PC-9 (cell line): ENCODE measurements at places on chromosomes 7 and 10. TPM values are rescaled to one million over a fixed set of nuclear protein-coding genes. Genes with fewer than 3 reads are reported as not detected.
A peak's percentile ranks its signal among the peaks of the same experiment; 100 is the strongest.

Gene ANXA8L1
- 185 and 247 TPM in 2 replicates for total RNA-seq

Gene NUTM2B
- 0.83 and 1.3 TPM in 2 replicates for total RNA-seq

Gene TAS2R38
- total RNA-seq: not detected in 2 replicates

Gene AKR1C8
- 2.7 and 4.0 TPM in 2 replicates for total RNA-seq

Gene PDE6C
- total RNA-seq: not detected in 2 replicates

Gene GPR22
- total RNA-seq: not detected in 2 replicates

Gene PLAC9
- total RNA-seq: 2.1 TPM in 1 of 2 replicates, not detected in the other

Gene SORBS1
- 5.0 and 5.5 TPM in 2 replicates for total RNA-seq

Gene NUTM2A
- 0.48 and 1.5 TPM in 2 replicates for total RNA-seq

Gene CAMK2B
- 0.13 and 0.15 TPM in 2 replicates for total RNA-seq

Gene ZNF777
- total RNA-seq: 10.6 and 13.3 TPM in 2 replicates

Gene SLC39A12
- total RNA-seq: not detected in 2 replicates

Gene RAMP3
- not detected in 2 replicates for total RNA-seq

Gene NPFFR1
- 0.05 and 0.09 TPM in 2 replicates for total RNA-seq

DNA sequence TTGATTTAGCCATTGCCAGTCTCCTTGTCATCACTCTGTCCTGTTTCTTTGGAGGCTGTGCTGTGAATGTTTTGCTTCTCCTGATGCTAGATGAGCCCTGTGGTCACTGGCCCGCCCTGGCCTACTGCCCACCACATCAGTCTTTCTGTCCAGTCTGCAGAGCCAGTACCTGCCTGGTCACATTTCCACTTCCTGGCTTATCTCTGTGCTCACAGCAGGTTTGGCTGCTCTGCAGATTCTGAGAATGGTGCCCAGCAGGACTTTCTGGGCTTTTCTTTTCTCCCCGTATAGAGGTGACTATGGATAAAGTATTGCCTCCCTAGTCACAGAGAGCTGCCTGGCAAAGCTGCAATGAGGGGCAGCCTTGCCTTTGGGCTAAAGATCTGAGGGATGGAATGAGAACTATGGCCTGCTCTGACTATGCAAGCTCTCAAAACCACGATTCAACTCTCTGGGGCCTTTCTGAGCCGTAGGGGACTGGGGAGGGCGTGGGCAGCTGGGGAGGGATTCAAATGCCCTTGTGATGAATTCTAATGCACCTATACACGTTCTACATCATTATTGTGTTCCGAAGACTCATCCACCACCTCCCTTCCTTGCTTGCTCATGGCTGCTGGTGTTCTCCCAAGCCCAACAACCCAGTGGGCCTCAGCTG, 410.4 kb upstream of the NPVF start:
- H3K27ac ChIP-seq: no peak overlapping the region
- peaks cover 19% of the 10 kb centered on the region; the same call in 1 of the 2 replicates for H3K27me3 ChIP-seq
- DNase-seq: no peak
- no peaks in the 10 kb centered on the region for H3K36me3 ChIP-seq
- no peak overlapping the region for H3K4me3 ChIP-seq

DNA sequence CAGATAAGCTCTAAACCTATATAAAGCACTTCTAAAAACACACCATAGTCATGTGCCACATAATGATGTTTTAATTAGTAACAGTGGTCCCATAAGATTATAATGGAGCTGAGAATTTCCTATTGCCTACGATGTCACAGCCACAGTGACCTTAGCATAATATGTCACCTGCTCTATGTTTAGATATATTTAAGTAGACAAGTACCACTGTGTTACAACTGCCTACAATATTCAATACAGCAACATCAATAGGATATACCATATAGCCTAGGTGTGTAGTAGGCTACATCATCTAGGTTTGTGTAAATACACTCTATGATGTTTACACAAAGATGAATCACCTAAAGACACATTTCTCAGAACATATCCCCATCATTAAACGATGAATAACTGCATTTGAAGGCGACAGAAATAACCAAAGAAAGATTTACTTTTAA, 24.5 kb downstream of the GPR22 start:
- H3K27ac ChIP-seq: peak overlapping the region; percentile 26; the same call in 1 of the 2 replicates
- DNase-seq: peak; percentile 63
- no peaks in the 10 kb centered on the region for H3K36me3 ChIP-seq
- H3K27me3 ChIP-seq: no peaks in the 10 kb centered on the region
- H3K4me3 ChIP-seq: no peak overlapping the region
- peaks cover 18% of the 10 kb centered on the region for H3K4me1 ChIP-seq

DNA sequence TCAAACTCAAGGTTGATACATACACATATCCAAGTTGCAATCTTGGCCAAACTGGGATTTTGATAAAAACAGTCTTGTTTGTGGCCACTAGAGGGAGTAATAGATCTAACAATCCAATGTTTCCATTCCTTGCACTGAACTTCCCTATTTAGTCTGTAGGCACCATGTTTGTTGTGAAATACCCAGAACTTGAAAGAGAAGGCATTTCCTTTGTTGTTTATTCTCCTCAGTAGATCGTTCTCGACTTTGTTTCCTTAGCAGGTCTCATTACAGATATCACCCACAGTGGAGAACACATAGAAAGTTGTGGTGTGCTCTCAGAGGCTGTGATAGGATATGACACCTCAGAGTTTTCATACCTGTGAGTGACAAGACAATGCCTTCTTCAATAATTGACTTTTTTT, 70.3 kb upstream of the MXI1 start:
- H3K36me3 ChIP-seq: no peaks in the 10 kb centered on the region
- no peak overlapping the region for H3K27ac ChIP-seq
- H3K27me3 ChIP-seq: no peaks in the 10 kb centered on the region

DNA sequence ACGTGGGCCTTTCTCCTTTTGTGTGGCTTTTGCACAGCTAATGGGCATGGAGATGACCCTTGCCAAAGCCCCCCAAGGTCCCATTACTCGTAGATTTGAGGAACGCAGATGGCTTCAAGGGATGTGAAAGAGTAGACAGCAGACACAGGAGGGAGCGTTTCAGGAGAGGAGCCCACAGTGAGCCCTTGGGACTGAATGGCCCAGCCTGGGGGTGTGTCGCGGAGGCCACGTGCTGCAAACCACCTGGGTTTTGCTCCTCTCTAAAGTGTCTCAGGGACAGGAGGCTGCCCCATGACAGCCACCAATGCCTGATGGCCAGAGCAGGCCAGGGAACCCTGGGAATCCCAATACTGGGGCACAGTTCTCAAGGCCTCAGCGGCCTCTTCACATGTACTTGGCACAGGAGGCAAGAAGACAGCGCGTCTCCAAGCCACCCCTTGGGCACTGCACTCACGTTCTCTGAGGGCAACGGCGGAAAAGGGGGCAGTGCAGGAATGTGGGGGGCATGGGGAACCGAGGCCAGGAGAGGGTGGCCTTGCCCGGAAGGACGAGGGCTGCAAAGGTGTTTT, 185.2 kb downstream of the WDR37 start:
- H3K4me3 ChIP-seq: no peak overlapping the region

- H3K27me3 ChIP-seq: no peaks in the 10 kb centered on the region
- no peak overlapping the region for H3K4me3 ChIP-seq
- H3K36me3 ChIP-seq: peaks cover 20% of the 10 kb centered on the region
- no peak for DNase-seq
- no peaks in the 10 kb centered on the region for H3K4me1 ChIP-seq
Observed at GRCh38 chr7:152158801-152159587, 133.5 kb downstream of the GALNT11 start.

DNA sequence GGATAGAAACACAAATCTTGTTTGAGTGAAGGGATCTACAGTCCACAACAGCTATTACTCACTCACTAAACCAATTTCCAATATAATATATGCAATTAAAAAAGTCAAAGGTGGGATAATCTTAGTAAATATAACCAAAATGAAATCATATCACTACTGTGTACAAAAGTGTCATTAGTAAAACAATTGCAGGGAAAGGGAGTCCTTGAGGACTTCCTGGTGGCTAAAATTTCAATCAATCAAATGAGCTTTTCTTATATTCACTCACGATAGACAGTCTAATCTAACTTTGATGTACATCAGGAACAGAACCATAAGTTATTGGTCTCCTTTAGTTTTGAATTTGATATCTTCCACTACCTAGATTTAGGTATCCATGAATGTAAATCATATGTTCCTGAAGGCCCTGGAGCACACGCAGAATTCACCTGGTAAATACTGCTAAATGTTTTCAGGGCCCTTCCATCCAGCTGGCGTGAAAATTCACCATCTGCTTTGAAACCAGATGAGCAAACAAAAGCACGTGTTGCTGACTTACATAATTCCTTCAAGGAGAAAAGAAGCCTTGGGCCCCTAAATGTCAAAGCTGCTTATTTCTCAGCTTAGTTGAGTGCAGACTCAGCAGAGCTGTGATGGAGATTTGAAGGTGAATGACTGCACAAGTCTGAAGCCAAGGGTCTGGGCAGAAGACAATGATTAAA, 159.3 kb upstream of the TMEM196 start:
- 0 out of 2 replicates have a peak, but pooled peaks cover 4% of the 10 kb centered on the region for H3K36me3 ChIP-seq
- no peak for DNase-seq
- H3K27me3 ChIP-seq: no peaks in the 10 kb centered on the region
- H3K4me1 ChIP-seq: no peaks in the 10 kb centered on the region

- peak overlapping the region; percentile 64 for H3K27ac ChIP-seq
- H3K4me1 ChIP-seq: peaks cover 8% of the 10 kb centered on the region; the same call in 1 of the 2 replicates
Observed at GRCh38 chr10:132330486-132330833, 1.5 kb upstream of the LRRC27 start.

GRCh38 chr7:107692501-107692900, 31.9 kb downstream of the SLC26A4 start:
- DNase-seq: no peak
- no peaks in the 10 kb centered on the region for H3K4me1 ChIP-seq
- no peaks in the 10 kb centered on the region for H3K36me3 ChIP-seq
- no peak overlapping the region for H3K4me3 ChIP-seq

DNA sequence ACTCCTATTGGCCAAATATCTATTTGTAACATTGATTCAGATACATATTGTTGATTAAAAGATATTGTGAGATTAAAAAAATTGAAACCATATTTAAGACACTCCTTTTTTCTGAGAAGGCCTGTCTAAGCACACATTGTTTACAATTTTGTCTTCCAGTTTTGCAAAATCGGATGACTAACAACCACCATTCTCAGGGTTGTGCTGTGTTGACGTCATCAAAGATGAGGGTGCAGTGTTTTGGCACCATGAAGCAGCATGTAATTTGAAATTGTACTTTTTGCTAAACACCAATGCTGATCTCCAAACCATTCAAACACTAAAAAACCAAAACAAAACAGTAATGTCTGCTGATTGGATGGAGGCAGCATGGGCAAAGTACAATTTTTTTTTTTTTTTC, 7.4 kb downstream of the CREB5 start:
- DNase-seq: no peak
- no peak overlapping the region for H3K4me3 ChIP-seq
- no peak overlapping the region for H3K27ac ChIP-seq
- no peaks in the 10 kb centered on the region for H3K4me1 ChIP-seq
- H3K36me3 ChIP-seq: no peaks in the 10 kb centered on the region
- H3K27me3 ChIP-seq: no peaks in the 10 kb centered on the region

- DNase-seq: no peak
- H3K4me1 ChIP-seq: peaks cover 27% of the 10 kb centered on the region
- no peak overlapping the region for H3K4me3 ChIP-seq
Observed at GRCh38 chr7:128875523-128875948, 12.9 kb downstream of the ATP6V1F start.

DNA sequence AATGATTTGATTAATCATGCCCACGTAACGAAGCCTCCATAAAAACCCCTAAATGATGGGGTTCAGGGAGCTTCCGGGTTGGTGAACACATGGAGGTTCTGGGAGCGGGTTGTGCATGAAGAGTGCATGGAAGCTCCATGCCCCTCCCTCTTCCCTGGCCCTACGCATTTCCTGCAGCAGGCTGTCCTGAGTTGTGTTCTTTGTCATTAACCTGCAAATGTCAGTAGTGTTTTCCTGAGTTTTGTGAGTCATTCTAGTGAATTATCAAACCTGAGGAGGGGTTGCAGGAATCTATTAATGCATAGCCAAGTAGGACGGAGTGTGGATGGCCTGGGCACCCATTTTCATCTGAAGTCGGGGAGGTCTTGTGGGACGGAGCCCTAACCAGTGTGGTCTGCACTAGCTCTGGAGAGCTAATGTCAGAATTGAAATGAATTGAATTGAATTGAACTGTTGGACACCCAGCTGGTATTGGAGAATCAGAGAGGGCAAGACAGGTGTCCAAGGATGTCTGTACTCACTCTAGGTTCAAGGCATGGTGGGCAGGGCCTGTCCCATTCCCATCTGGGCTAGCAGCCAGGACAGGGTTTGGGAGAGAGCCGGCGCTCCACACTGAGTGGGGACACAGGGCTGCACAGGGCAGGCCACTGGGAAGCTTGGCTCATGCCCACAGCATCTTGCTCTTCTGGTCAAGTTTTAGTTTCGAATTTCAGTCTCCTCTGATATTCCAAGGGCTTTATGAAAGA, 22.3 kb upstream of the ARHGAP22 start:
- no peak for DNase-seq
- H3K36me3 ChIP-seq: no peaks in the 10 kb centered on the region
- no peaks in the 10 kb centered on the region for H3K4me1 ChIP-seq
- no peak overlapping the region for H3K4me3 ChIP-seq
- H3K27me3 ChIP-seq: no peaks in the 10 kb centered on the region

DNA sequence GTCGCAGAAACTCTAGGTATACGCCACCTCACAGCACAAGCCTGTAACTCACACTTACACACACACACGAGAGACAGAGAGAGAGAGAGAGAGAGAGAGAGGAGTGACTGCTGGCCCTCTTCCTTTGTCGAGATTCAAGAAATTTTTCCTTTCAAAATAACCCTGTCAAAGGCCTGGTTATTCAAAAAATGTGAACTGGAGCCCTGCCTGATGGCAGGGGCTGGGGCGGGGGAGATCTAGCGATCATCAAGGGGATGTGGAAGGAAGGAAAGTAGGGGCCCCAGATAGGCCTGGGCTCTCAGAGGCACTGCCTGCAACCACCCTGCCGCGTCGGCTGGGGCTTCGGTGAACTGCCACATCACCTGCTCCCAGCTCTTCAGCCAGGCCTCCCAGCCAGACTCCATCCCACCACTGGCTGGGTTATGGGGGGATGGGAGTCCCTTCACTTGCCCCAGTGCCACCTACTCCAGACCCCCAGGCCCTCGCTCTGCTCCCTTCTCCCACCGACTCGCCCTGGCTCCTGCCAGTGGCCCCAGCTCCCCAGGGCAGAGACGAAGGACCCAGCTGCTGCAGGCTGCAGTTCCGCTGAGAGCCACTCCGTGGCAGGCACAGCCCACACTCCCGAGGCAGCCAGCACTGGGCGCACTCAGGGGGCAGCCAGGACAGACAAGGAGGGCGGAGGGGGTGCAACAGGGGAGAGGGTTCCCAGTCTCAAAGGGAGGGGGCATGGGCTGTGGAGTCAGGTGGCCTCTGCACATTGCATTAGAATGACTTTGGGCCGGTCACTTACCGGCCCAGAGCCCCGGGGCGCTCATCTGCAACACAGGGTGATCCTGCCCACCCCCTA, 15.3 kb downstream of the KCNH2 start:
- H3K27ac ChIP-seq: no peak overlapping the region
- no peaks in the 10 kb centered on the region for H3K36me3 ChIP-seq
- H3K27me3 ChIP-seq: peaks cover 45% of the 10 kb centered on the region

DNA sequence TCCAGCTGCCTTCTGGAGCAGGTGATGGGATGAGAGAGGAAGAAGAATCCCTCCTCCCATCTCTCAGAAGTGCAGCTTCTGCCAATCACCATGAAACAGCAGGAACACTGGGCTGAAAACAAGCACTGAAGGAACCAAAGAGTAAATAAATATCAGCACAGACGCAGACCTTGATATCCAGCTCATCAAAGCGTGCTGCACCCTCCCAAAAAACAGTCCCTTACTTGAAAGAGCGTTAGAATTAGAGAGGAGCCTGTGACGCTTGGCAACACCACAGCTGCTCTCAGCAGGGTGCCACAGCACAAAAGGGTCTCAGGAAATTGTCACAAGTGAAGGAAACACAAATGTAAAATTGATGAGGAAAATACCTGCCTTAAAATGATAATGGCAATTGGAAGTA, 39.5 kb downstream of the KLF6 start:
- DNase-seq: no peak
- peaks cover 24% of the 10 kb centered on the region for H3K4me1 ChIP-seq
- H3K36me3 ChIP-seq: no peaks in the 10 kb centered on the region
- H3K4me3 ChIP-seq: no peak overlapping the region
- H3K27ac ChIP-seq: no peak overlapping the region
